ENCODE measurements at places on chromosomes 1 and 21.

DNA sequence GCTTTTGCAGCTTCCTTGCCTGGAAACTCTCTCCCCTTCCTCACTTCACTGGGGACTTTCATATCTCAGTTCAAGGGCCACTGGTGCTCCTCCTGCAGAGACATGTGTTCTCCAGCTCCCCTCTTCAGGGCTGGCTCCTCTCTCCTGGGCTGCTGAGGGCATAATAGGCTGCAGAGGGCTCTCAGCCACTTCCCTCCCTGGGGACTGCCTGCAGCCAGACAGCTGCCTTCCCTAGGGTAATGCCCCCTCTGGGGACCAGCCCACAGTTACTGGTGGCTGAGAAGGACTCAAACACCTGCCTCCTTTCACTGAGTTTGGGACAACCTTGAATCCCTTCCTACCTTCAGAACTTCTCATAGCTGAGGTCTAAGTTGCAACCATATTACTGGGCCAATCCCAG lies 104.8 kb upstream of the POU3F1 start:
- no peak for DNase-seq

GRCh38 chr1:67942274-67942673 lies 108.2 kb downstream of the DIRAS3 start:
- no peak for DNase-seq

DNA sequence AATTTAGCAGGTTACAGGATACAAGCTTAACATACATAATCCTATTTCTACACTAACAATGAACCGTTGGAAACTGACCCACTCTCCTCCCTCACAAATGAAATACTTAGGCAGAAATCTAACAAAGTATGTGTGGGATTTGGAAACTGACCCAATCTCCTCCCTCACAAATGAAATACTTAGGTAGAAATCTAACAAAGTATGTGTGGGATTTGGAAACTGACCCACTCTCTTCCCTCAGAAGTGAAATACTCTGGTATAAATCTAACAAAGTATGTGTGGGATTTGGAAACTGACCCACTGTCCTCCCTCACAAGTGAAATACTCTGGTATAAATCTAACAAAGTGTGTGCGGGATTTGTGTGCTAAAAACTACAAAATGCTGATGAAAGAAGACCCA lies 60.3 kb downstream of the TRAF5 start:
- DNase-seq, result no peak

DNA sequence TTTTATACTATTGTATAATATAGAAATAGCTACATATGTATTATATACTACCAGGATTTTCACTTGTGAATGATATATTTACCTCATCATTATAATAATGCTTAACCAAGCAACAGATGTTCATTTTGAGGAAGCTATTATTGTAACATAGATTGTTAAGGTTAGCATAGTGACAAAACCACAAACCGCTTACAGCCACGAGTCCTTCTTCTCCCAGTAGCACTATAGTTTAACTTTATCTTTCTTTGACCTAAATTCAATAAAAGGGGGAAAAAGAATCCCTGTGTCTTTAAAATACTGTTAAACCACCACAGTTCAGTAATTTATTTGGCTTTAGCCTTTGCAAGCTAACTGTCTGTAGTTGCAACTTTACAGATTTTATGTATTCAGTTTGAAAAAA lies 1039.4 kb upstream of the B3GALT2 start:
- DNase-seq, result no peak

- no peak for DNase-seq
Measured at GRCh38 chr1:24435782-24436365, 20.3 kb downstream of the NIPAL3 start.

DNA sequence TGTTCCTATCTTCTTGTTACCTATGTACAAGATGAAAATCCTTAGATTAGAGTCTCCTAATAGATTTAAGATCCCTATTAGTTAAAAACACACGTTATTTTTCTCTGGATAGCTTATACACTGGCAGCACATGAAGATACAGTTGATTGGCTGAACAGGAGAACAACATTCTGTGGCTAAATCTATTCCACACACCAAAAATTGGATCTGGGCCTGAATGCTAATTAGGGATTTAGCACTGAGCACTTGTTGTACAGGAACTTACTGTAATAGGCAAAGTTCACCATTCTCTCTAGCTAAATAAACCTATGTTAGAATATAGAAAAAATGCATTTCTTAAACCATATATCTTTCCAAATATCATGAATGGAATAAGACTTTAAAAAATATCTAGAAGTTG lies 117.1 kb upstream of the PTGFR start:
- DNase-seq, result no peak

GRCh38 chr1:44151808-44152207 lies 10.4 kb upstream of the KLF18 start:
- DNase-seq, result no peak

Data from stimulated activated CD8-positive, alpha-beta memory T cell treated with anti-CD3 and anti-CD28 coated beads, Interleukin-4, amount 100 ng/mL, for 1 hour (primary cell).